Dermis lymphatic vessel endothelial cell (primary cell): ENCODE measurements at places on chromosomes 12 and 14. TPM values are rescaled to one million over a fixed set of nuclear protein-coding genes. Genes with fewer than 3 reads are reported as not detected.

The HOXC5 gene
- not detected in 2 replicates for total RNA-seq

The ARHGDIB gene
- total RNA-seq: 10.5 and 35.4 TPM in 2 replicates

The RERGL gene
- total RNA-seq: not detected in 2 replicates

The KRT8 gene
- total RNA-seq: 9.4 and 13.1 TPM in 2 replicates

The LRP1 gene
- total RNA-seq: 0.52 and 1.2 TPM in 2 replicates

The GYS2 gene
- not detected in 2 replicates for total RNA-seq

The MYL2 gene
- 0.33 and 0.86 TPM in 2 replicates for total RNA-seq

The ST8SIA1 gene
- 0.65 and 0.86 TPM in 2 replicates for total RNA-seq

The CD69 gene
- 0.09 and 0.11 TPM in 2 replicates for total RNA-seq

The KRT80 gene
- total RNA-seq: under 0.01 TPM in 2 replicates

The HPD gene
- total RNA-seq: not detected in 2 replicates

The KERA gene
- not detected in 2 replicates for total RNA-seq

The GRIP1 gene
- total RNA-seq: 0.09 and 0.22 TPM in 2 replicates

The ANO4 gene
- 1.4 and 1.5 TPM in 2 replicates for total RNA-seq

The KRT6C gene
- under 0.01 TPM in 1 of 2 replicates, not detected in the other for total RNA-seq

The SCN8A gene
- total RNA-seq: 0.09 and 0.54 TPM in 2 replicates

The MFAP5 gene
- 0.33 TPM in 1 of 2 replicates, not detected in the other for total RNA-seq

The TMEM119 gene
- total RNA-seq: 0.33 TPM in 1 of 2 replicates, not detected in the other

The GPD1 gene
- 0.22 TPM in 1 of 2 replicates, not detected in the other for total RNA-seq

The SSTR1 gene
- 0.11 TPM in 1 of 2 replicates, not detected in the other for total RNA-seq

The NFKBIA gene
- total RNA-seq: 130 and 196 TPM in 2 replicates

The TAS2R10 gene
- 0.43 and 0.77 TPM in 2 replicates for total RNA-seq

The METAP2 gene
- total RNA-seq: 50.8 and 90.5 TPM in 2 replicates

The ENTPD5 gene
- 8.0 and 8.8 TPM in 2 replicates for total RNA-seq

The POLE2 gene
- total RNA-seq: 3.4 and 4.2 TPM in 2 replicates

The OTX2 gene
- total RNA-seq: not detected in 2 replicates
